ENCODE measurements at places on chromosomes 7 and 10. TPM values are rescaled to one million over a fixed set of nuclear protein-coding genes. Genes with fewer than 3 reads are reported as not detected.

DNA sequence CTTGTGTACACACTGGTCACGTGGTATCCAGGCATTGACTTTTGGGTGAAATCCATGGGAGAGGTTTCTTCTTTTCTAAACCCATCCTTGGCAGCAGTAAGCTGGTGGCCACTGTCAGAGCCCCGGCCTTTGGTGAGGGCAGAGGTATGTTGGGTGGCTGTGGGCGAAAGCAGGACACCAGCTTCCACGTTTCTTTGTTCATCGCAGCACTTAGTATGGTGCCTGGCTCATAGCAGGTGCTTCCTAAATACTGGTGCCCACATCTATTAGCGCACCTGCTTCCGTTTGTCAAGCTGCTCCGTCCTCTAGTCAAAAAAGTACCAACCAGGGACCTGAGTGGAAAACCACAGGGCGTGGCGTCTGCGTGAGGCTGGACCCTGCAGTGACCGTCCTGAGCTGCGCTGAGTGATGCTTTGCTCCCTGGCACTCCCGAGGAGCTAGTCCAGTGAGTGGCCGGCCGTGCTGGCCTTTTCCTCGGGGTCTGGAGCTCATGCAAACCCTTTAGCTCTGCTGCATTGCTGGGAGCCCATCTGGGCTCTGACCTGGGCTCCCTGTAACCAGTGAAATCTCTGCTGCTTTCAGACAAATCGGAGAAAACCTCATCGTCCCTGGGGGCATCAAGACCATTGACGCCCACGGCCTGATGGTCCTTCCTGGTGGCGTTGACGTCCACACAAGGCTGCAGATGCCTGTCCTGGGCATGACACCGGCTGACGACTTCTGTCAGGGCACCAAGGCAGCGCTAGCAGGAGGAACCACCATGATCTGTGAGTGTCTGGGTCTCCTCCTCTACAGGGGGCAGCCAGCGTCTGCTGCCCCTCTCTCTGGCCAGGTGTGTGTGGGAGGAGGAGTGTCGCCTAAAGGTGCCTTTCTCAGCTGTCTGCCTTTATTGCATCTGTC, 5.6 kb downstream of the DPYSL4 start:
- DNase-seq = peak; percentile 35

DNA sequence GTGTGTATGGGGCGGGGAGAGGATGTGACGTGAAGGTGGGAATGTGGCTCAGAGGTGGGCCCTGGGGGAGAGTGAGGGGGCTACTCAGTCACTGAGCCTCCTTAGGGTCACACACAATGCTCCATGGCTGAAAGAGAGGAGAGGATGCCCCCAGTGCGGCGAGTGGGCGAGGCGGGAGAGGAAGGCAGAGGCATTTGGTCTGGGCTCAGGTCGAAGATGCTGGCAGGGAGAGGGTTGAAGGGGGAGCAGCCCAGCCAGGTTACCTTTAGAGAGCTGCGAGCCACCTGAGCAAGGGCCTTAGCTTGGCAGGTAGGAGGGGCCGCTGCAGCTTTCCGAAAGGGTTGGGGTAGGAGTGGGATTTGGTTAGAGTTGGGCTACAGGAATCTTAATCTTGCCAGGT, 4.7 kb upstream of the LOXL4 start:
- DNase-seq = no peak

DNA sequence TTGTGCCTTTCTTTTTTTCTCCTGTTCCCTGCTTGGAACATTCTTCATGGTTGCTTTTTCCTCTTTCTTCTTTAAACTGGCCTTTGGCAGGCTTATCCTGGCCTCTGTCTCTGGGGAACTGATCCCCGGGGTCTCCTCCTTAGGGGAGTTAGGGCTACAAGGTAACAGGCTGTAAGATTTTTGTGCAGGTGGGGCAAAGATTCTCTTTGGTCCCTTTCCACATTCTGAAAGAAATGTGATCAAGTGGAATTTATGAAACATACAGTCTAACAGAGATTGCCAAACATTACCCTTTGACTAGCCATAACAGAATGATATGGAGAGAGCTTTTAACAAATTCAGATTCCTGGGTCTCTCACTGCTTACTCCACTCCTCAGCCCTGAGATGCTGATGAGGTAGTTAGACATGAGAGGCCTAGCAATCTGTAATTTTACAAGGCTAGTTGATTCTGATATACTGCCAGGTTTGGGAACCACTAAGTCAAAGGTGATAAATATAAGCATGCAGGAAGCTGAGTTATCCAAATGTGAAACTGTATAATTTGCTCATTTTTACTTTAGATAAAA, 8.8 kb downstream of the ZCWPW1 start:
- DNase-seq = no peak

DNA sequence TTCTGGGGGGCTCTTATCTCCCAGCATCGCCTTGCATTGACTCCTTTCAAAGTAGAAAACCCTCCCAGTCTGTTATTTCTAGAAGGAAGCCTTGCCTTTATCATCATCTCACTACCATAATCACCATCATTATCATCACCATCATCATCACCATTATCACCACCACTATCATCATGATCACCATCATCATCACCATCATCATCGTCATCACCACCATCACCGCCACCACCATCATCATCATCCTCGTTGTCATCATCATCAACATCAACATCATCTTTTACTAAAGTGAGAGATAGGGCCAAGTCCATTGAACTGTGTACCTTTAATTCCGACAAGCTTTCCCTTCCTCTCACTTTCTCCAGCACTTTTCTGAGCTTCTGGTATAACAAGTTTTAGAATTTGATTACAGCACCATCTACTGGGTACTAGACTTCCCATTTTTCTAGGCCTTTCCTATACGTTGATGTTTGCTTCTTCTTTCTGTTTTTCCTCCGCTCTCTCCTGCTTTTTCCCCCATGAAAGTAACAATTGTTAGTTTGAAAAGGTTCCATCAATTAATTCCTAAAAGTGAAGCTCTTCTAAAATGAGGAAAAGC, 226.4 kb downstream of the BUB3 start:
- DNase-seq = no peak

DNA sequence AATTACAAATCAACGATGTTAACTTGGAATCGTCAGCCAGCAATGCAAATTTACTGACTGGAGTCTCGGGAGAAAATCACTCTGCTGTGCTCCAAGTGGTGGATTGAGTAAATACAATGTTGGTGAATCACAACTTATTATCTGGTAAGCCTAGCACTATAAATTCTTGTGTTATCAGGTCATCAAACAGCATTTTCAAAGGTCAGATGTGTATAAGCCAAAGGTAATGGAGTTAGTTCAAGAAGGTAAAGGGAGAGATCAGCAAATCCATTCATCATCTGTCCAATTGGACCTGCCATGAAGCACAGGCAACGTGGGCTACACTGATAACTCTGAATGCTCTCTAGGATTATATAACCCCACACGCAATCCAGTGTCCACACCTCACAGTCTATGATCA, 13.9 kb downstream of the CUBN start:
- DNase-seq = no peak

- no peak for DNase-seq
Observed at GRCh38 chr7:108234281-108234680, 104.1 kb upstream of the LAMB4 start.

DNA sequence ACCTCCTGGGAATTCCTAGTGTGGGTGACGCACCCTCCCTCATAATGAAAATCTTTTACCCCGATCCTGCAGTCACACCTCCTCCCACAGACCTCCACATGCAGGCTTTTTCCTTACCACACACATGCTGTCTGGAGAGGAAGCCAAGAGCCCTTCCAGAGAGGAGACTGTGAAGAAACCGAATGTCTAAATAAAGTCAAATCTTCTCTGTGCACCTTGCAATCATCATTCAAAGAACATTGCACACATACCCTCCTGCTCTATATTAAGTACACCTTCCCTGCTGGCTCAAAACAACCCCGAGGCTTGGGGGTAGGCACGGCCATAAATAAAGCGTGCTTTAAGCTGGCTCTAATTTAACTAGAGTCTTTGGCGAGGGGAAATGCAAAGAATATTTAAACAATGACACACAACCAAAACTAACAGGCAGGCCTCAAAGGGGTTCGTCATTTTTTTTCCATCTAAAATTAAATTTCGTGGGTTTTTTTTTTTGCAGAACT, 34.9 kb downstream of the CALML3 start:
- no peak for DNase-seq

GRCh38 chr7:2872296-2872874, 28.3 kb upstream of the GNA12 start:
- DNase-seq = no peak

Gene PDE6C
- not detected for total RNA-seq

Gene PTF1A
- not detected for total RNA-seq

All from Right ventricle myocardium inferior (tissue), 1 donor.